Endothelial cell of umbilical vein (primary cell): ENCODE measurements at places on chromosomes 4 and X. TPM values are rescaled to one million over a fixed set of nuclear protein-coding genes. Genes with fewer than 3 reads are reported as not detected.

MAGED4 gene
- total RNA-seq = 9.1 and 25.3 TPM in 2 replicates

CT55 gene
- not detected in 2 replicates for total RNA-seq

CXCL13 gene
- not detected in 2 replicates for total RNA-seq

CLDN2 gene
- total RNA-seq = not detected in 2 replicates

ADH1A gene
- total RNA-seq = not detected in 2 replicates

DHX15 gene
- 148 and 152 TPM in 2 replicates for total RNA-seq

CABS1 gene
- total RNA-seq = not detected in 2 replicates

RAB40AL gene
- total RNA-seq = 1.4 and 1.9 TPM in 2 replicates

SYTL5 gene
- total RNA-seq = not detected in 2 replicates

FUNDC1 gene
- total RNA-seq = 9.7 and 15.4 TPM in 2 replicates

BEND2 gene
- not detected in 2 replicates for total RNA-seq

MTNR1A gene
- not detected in 2 replicates for total RNA-seq

MAGEC1 gene
- total RNA-seq = not detected in 2 replicates

USP17L29 gene
- not detected in 2 replicates for total RNA-seq

ITIH6 gene
- total RNA-seq = not detected in 2 replicates

TRIML2 gene
- total RNA-seq = not detected in 2 replicates

NKX3-2 gene
- total RNA-seq = not detected in 2 replicates

CFAP299 gene
- total RNA-seq = not detected in 2 replicates

SULT1E1 gene
- 34.5 and 42.1 TPM in 2 replicates for total RNA-seq

CLDN34 gene
- total RNA-seq = 0.35 and 0.46 TPM in 2 replicates

RBM46 gene
- not detected in 2 replicates for total RNA-seq

SCML2 gene
- 0.69 and 2.7 TPM in 2 replicates for total RNA-seq

PF4V1 gene
- total RNA-seq = not detected in 2 replicates

POF1B gene
- total RNA-seq = 0.20 TPM in 1 of 2 replicates, not detected in the other

CRLF2 gene
- not detected in 2 replicates for total RNA-seq

S100P gene
- not detected in 2 replicates for total RNA-seq

SMIM10 gene
- 1.3 and 2.7 TPM in 2 replicates for total RNA-seq
